ENCODE measurements at places on chromosomes 1 and 21. TPM values are rescaled to one million over a fixed set of nuclear protein-coding genes. Genes with fewer than 3 reads are reported as not detected.

LMX1A gene
- not detected for total RNA-seq

GRCh38 chr1:234276151-234276788, 97.0 kb upstream of the COA6 start:
- no peak for DNase-seq

UTS2 gene
- not detected for total RNA-seq

- DNase-seq: no peak
These were observed 231.8 kb upstream of the IRF2BP2 start for GRCh38 chr1:234841710-234842231.

DNA sequence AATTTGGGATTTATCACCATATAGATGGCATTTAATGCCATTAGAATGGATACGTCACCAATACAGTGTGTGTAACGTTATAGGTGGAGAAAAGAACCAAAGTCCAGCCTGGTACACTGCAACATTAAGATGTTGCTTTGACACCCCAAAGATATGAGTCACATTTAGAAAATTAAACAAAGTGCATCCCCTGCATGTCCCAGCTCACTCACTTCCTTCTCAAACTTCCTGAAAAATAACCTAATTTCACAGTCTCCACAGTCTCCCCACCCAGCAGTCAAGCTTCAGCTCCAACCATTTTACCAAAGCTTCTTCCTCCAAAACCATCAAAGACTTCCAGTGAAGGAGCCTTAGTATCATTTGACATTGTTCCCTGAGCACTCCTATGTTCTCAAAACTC, 111.9 kb downstream of the OMA1 start:
- DNase-seq: no peak

- DNase-seq: no peak
These were observed 85.8 kb upstream of the RGS1 start for GRCh38 chr1:192489748-192490147.

OR10K2 gene
- not detected for total RNA-seq

GRCh38 chr1:34850382-34850781, 9.2 kb downstream of the SMIM12 start:
- DNase-seq: no peak

LEFTY2 gene
- total RNA-seq: not detected
